Cardiac fibroblast (primary cell): ENCODE measurements at places on chromosomes 6 and 20.
A peak's percentile ranks its signal among the peaks of the same experiment; 100 is the strongest.

- no peak for DNase-seq
Measured at GRCh38 chr20:49635166-49635565, 67.2 kb upstream of the PTGIS start.

GRCh38 chr6:166558156-166559005, 28.1 kb downstream of the RAMACL start:
- DNase-seq, result no peak

DNA sequence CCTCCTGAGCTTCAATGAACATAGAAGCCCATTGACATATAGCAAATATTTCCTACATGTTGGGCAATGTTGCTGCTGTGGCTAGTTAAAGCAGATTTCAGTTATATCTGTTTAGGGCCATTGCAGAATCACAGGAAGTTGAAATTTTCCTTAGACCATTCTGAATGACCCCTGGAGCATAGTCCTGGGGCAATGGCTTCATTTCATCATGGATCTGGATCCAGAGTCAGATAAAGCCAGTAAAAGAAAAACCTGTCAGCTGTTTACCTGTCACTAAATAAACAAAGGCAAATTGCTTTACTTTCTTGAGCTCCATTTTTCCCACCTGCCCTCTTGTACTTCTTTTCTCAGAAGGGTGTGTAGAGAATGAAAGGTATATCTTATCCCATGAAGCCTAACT, 494.0 kb upstream of the MAP3K7 start:
- no peak for DNase-seq

DNA sequence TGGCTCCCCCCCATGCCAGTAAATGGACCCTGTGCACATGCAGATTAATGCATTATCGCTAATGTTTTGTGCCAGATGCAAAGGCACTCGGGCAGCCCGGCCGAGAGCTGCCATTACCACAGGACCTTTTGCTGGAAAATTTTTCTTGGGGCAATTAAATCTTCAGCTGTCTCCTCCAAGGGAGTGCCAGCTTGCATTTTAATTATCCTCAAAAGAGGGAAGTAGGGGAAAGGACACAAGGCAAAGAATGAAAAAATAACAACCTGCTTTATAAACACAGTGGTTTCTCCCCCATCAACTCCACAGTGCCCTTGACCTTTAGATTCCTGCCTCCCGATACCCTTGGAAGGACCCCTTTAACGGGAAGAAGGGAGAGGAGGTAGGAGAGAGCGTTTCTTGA, 48.2 kb downstream of the PDYN start:
- no peak for DNase-seq

- no peak for DNase-seq
Measured at GRCh38 chr6:39102821-39103136, 12.2 kb downstream of the SAYSD1 start.

- no peak for DNase-seq
Measured at GRCh38 chr20:21251278-21251677, 51.9 kb upstream of the XRN2 start.

DNA sequence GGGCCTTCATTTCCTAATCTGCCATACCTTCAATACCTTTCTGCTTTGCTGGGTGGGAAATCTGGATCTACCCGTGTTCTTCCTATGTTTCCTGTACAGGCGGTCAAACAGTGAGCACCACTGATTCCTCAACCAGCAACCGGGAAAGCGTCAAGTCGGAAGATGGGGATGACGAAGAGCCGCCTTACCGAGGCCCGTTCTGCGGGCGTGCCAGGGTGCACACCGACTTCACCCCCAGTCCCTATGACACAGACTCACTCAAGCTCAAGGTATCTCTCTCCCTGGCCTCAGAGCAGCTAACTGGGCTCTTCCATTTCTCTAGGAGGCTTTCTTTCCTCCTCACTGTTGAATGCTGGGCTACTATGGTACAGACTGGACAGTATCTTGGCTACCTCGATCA, 190.1 kb downstream of the SASH1 start:
- no peak for DNase-seq

DNA sequence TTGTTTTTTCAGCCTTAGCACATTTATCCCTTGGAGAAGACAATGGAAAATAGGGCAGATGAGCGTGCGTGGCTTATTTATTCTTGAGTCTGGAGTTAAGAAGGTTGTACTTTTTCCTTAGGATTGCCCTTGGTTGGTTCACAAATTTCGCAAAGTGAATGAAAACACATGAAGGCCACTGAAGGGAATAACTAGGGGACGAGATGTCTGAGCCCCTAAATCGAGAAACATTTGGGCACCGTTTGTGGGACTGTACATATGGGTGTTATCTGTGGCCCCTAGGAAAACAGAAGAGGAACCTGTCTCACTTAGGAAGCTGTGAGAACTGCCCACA, 19.4 kb upstream of the TRIM27 start:
- DNase-seq, result no peak

DNA sequence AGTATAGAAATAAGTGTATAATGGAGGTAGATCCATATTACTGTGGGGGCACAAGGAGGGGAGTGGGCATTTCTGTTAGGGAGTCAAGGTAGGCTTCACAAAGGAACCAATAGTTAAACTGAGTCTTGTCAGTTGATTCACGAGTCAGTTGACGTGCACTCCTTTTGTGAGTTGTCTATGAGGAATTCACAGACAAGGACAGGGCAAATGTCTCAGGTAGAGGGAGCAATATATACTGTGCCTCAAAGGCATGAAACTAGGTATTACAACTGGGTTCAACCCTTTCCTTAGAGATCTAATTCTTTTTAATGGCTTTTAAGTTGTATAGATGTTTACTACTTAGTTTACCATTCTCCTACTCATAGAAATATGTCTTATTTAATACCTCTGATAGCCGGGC, 11.0 kb downstream of the TMEM14C start:
- no peak for DNase-seq

GRCh38 chr20:4703281-4703676, 18.4 kb upstream of the PRND start:
- no peak for DNase-seq

DNA sequence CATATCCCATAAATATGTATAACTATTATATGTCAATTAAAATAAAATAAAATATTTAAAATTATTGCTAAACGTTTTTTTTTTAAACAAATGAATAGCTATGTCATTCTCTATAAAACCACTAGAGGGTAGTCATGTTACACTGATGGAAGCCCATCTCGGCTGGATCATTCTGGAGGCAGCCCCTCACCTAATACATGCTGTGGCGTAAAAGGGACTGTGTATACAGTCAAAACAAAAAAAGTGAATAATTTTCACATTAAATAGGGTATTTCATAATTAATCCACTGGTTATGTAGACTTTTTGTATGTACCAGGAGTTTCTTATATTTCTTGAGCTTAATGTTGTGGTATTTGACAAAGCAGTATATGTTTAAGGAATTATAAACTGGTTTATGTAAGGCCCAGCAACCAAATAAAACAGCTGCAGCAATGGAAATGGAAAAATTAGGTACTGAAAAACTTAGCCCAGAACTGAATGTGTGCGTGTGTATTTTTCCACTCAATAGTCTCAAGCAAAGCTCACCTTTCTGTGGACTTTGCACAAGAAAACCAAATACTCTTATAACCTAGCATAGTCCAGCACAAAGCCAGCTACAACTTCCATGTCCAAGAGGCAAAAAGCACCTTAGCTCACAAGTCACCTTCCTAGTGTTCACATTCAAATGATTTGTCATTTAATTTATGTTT, 81.7 kb downstream of the COL9A1 start:
- peak; percentile 52 for DNase-seq

DNA sequence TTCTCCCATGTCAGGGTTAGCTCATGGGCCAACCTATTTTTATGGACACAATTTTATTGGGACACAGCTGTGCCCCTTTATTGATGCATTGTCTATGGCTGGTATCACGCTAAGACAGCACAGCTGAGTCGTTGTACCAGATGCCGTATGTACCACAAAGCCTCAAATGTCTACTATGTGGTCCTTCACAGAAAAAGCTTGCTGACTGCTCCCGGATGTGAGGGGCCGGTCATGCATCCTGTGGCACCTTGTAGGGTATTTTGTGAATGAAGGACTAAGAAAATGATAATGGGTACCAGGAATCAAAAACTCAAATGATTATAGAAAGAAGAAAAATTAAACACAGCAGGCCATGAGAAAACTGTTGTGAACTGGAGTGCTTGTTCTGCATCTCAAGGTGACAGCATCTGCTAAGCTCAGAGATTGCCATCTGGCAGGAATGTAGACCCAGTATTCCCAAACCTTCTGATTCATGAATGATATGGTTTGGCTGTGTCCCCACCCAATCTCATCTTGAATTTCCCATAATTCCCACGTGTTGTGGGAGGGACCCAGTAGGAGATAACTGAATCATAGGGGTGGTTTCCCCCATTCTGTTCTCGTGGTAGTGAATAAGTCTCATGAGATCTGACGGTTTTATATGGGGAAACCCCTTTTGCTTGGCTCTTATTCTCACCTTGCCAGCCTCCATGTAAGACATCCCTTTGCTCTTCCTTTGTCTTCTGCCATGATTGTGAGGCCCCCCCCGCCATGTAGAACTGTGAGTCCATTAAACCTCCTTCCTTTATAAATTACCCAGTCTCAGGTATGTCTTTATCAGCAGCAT, 248.5 kb downstream of the TSHZ2 start:
- no peak for DNase-seq

DNA sequence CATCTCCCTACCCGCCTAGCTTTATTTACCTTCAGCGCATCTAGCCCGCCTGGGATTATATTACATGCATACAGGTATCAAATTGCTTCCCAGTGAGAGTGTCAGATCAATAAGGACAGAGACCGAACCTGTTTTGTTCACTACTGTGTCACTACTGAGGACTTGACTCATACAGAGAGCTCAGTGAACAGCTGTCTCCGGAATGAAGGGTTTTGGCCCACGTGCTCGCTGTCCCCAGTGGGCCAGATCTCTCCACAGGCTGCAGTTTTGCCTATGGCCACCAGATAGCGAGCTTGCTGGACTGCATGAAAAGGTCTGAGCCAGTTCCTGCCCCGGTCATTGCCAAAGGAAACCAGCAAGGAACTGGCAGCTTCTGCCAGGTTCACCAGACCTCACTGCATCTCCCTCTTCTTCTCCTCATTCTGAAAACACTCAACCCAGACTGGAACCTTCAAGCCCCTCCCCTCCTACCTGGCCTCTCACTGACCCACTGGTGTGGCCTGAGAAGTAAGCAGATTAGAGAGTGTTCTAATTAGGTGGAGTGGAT, 150.8 kb downstream of the ZMYND8 start:
- DNase-seq, result peak; percentile 91

DNA sequence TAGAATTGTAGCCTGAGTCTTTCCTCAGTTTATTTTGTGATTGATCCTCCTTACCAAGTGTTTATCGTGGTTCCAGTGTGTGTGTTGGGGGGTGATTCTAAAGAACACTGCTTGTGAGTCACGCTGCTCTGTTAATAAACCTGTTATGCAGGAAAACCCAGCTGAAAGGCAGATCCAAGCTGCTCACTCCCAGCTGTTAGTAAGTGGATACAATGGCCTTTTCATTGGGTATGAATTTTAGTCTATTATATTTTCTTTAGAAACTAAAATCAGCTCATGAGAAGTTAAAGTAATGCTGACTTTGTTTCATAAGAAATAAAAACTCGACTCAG, 12.2 kb upstream of the DSTN start:
- peak; percentile 70 for DNase-seq

DNA sequence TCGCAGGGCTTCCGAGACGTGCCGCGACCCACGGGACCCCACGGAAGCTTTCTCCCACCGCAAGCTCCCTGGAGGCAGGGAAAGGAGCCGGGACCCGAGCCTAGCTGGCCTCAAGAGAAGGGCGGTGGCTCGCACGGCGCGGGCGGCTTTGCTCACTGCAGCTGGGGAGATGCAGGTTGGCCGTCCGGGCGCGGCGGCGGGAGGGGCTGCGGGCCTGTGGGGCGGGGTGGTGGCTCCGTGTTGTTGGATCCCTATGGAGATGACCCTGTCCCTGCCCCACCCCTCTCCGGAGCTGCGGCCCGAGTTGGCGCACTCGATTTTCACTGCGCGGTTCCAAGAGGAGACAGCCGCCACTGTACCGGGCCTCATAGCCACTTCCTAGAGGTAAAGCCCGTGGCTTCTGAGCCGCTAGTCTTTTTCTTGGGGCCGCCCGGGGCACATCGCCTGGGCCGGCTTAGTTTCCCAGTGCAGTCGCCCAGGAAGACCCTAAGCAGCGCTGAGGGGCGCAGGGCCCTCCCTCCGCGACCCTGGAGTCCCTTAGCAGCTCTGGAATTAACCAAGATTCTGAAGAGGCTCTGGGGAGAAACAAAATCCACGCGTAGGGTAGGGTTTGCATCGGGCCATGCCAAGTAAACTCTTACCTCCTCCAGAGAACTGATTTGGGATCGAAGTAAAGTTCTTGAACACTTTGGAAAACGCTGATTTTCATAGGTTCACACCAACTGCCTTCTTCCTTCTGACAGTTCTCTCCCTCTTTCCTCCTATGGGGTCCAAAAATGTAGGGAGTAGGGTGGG, at the start of gene ECT2L:
ECT2L (plus strand) TSS at position 279 of the 795 bp plus-strand sequence. CDS start 17,188 bp downstream, outside the sequence.
- peak; percentile 57 for DNase-seq

DNA sequence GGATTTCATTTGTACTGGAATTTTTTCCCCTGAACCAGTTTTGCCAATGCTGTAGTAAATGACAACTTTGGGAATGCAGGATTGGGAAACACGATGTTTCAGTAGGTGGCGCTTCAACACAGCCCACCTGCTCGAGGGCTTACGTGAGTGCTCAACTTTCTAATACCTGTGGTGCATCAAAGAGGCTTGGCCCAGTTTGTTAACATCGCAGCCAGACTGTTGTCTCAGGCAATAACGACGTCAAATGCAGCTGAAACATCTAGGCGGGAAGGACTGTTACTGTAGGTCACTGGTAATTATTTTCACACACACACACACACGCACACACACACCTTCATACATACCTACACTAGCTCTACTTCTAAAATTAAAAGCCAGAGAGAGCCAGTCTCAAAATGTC, 815.5 kb upstream of the SLC35B3 start:
- DNase-seq, result peak; percentile 71

DNA sequence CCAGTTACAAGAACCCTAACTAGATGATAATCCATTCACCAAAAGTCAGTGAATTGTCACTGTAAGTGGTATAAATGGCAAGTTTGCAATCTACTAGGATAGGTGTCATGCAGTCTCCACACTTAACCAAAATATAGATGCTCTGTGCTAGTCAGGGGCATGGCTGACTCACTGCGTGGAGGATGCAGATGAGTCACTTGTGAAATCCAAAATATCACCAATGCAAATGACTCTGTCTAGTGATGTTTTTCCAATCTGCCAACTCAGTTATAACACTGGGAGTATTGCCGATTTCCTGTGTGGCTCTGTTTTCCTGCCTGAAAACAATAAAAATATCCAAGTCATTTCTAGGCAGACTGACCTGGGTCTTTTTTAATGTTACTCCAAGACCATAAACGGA, 47.8 kb upstream of the NRSN1 start:
- DNase-seq, result no peak

GRCh38 chr20:46324960-46325703, 16.8 kb upstream of the CDH22 start:
- DNase-seq, result peak; percentile 54

- no peak for DNase-seq
Measured at GRCh38 chr6:56862415-56863175, 92.3 kb upstream of the BEND6 start.

GRCh38 chr6:166614589-166614988, 12.5 kb downstream of the RPS6KA2 start:
- DNase-seq, result no peak

GRCh38 chr6:41697861-41698781, 37.3 kb downstream of the TFEB start:
- peak; percentile 98 for DNase-seq

- DNase-seq, result no peak
Measured at GRCh38 chr6:33912195-33912594, 108.4 kb upstream of the MLN start.

GRCh38 chr6:29968130-29968529, 25.8 kb downstream of the HLA-A start:
- no peak for DNase-seq
